ENCODE measurements at places on chromosomes 13 and 19. TPM values are rescaled to one million over a fixed set of nuclear protein-coding genes. Genes with fewer than 3 reads are reported as not detected.

The FNDC3A gene
- 63.9 TPM for total RNA-seq

The SIGLEC8 gene
- total RNA-seq = not detected

The S1PR4 gene
- 3.6 TPM for total RNA-seq

The SLC7A9 gene
- 0.16 TPM for total RNA-seq

The ZNF549 gene
- total RNA-seq = 5.5 TPM

The GTPBP3 gene
- 32.6 TPM for total RNA-seq

The WDR88 gene
- total RNA-seq = not detected

The CEACAM19 gene
- 3.7 TPM for total RNA-seq

The F10 gene
- not detected for total RNA-seq

The RCBTB2 gene
- 11.3 TPM for total RNA-seq
